ENCODE measurements at places on chromosomes 2 and 18.

GRCh38 chr18:76145521-76146376 is 349.3 kb downstream of the ZNF516 start:
- DNase-seq, result no peak

- no peak for DNase-seq
Observed at GRCh38 chr2:128774320-128775216, 455.9 kb upstream of the HS6ST1 start.

DNA sequence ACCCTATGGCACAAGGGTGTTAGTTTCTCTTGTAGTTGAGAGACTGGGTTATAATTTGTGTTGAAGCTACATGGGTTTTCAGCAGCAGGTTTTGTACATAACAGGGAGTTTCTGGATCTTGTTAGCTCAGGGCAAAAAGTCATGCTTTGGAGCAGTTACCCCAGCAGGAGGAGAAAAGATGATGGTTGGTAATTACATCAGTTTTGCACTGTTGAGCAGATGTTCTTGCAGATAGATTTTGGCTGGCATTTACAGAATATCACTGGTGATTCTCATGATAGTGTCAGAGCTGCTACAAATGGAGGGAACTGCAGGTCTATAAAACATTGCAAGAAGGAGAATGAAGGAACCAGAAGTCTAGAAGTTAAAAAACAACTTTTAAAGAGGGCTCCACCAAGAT is 215.2 kb upstream of the ATP5MC3 start:
- DNase-seq, result no peak

- DNase-seq, result no peak
Observed at GRCh38 chr2:58918141-58918540, 677.0 kb upstream of the FANCL start.

- no peak for DNase-seq
Observed at GRCh38 chr2:24616616-24617015, 125.6 kb downstream of the NCOA1 start.

GRCh38 chr2:154693741-154694340 is 4.7 kb upstream of the KCNJ3 start:
- no peak for DNase-seq

- DNase-seq, result no peak
Observed at GRCh38 chr2:195001924-195002323, 655.1 kb upstream of the SLC39A10 start.

GRCh38 chr18:35143622-35144596 is 96.9 kb upstream of the ZNF397 start:
- no peak for DNase-seq

GRCh38 chr18:71114550-71115210 is 825.8 kb downstream of the SOCS6 start:
- no peak for DNase-seq

- DNase-seq, result no peak
Observed at GRCh38 chr2:51103205-51103604, 71.3 kb upstream of the NRXN1 start.

GRCh38 chr2:62741127-62741526 is 35.6 kb downstream of the EHBP1 start:
- DNase-seq, result no peak

- DNase-seq, result no peak
Observed at GRCh38 chr18:12460874-12461273, 53.1 kb downstream of the PRELID3A start.

GRCh38 chr2:152120430-152120829 is 21.6 kb upstream of the CACNB4 start:
- no peak for DNase-seq

DNA sequence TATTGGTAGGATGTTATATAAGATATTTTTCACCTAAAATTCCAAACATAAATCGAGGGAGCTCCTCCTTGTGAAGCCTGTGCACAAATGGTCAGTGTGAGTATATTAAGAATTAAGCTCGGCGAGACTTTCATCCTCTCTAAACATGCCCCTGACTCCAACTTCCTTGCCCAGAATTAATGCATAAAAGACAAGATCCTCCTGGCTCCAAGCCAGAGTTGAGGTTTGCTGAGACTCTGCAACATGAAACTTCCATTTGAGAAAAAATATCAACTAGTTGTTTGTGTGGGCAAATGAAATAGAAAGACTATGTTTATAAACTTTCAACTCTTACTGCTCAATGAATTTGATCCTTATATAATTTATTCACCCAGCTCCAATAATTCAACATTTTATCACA is 68.1 kb downstream of the CCDC178 start:
- no peak for DNase-seq

GRCh38 chr18:22698711-22699110 is 234.4 kb upstream of the RBBP8 start:
- DNase-seq, result no peak

DNA sequence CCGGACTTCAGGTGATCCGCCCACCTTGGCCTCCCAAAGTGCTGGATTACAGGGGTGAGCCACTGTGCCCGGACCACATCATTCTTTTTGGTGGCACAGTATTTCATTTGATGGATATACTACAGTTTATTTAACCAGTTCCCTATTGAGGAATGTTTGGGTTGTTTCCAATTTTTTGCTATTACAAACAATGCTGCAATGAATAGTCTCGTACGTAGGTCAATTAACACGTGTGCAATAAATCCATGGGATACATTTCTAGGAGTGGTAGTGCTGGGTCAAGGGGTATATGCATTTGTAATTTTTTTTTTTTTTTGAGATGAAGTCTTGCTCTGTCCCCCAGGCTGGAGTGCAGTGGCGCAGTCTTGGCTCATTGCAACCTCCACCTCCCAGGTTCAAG is 28.4 kb upstream of the XPO1 start:
- no peak for DNase-seq

DNA sequence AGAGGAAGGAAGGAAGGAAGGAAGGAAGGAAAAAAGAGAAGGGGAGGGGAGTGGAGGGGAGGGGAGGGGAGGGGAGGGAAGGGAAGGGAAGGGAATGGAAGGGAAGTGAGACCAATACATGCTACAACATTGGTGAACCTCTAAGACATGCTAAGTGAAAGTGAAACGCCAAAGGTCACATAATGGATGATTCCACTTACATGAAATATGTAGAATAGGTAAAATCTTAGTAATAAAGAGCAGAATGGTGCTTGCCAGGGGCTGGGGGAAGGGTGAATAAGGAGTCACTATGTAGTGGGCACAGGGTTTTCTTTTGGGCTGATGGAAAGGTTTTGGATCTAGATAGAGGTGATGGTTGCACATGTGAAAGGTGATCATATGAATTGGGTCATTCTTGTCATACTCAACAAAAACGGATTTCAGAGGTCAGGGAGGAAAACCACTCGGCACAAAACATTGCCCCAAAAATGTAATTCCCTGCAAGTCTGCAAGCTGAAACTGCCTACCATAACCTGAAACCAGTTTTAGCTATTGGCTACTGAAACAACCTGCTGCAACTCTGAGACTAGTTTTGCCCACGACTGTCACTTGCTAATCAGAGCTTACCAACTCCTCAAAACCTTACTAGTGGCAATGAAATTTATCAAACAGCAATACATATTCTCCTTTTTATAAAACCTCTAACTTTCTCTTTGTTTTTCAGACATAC is 59.2 kb downstream of the CCDC141 start:
- DNase-seq, result no peak

DNA sequence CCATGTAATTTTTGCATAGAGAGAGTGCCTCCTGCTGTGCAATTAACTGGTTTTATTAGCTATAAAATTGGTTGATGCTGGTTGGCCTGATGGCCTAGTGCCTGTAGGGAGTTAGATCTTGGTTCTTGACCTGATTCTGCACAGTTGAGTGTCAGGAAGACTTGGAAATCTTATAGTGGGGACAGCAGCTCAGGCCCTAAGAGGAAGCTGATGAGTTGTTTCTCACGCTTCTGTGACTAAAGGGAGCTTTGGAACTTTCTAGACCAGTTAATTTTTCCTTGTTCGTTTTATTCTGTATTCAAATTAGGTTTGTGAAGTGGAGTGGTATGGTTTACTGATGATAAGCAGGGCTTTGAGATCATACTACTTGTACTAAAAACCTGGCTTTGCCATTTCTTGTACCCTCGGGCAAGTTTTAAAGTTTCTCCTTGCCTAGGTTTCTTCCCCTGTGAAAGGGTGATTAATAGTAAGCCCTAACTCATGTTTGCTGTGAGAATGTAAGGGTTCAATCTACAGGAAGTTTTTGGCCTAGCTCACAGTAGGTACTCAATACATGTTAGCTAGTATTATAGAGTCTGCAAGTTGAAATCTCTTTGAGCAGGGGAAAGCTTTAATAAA is 82.1 kb downstream of the MAP3K20 start:
- no peak for DNase-seq

DNA sequence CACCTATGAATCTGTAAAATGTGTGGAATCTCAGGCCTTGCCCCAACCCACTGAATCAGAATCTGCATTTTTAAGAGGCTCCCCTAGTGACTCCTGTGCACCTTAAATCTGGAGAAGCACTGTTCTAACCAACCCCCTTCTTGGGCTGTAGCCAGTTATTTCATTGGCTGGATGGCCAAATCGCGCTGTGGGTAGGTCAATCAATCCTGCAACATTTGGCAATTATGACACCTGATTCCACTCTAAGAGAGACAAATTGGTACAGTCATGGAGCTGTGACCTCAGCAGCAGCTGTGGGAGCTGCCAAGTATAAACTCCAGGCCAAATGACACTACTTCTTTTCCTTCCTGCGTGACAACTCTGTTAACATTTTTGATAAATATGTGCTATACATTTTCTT is 208.7 kb downstream of the CLIP4 start:
- no peak for DNase-seq

GRCh38 chr2:125643585-125643984 is 1012.4 kb upstream of the GYPC start:
- DNase-seq, result no peak

DNA sequence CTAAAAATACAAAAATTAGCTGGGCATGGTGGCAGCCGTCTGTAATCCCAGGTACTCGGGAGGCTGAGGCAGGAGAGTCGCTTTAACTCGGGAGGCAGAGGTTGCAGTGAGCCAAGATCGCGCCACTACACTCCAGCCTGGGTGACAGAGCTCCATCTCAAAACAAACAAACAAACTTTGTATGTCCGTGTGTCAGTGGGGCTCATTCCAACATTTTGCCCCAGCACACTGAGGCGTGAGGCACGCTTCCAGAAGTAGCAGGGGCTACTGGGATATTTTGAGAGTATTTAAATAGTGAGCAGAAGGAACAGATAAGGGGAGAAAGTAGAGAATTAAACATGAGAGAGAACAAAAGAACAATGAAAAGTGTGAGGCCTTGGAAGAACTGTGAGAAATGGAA is 83.3 kb upstream of the TANK start:
- DNase-seq, result no peak

GRCh38 chr2:3456125-3456524 is 63.2 kb downstream of the ADI1 start:
- no peak for DNase-seq

GRCh38 chr2:69625078-69625795 is 18.3 kb downstream of the AAK1 start:
- DNase-seq, result no peak

- DNase-seq, result no peak
Observed at GRCh38 chr2:145760781-145761649, 1241.1 kb upstream of the ZEB2 start.

GRCh38 chr2:43060390-43061016 is 165.9 kb downstream of the ZFP36L2 start:
- DNase-seq, result no peak

DNA sequence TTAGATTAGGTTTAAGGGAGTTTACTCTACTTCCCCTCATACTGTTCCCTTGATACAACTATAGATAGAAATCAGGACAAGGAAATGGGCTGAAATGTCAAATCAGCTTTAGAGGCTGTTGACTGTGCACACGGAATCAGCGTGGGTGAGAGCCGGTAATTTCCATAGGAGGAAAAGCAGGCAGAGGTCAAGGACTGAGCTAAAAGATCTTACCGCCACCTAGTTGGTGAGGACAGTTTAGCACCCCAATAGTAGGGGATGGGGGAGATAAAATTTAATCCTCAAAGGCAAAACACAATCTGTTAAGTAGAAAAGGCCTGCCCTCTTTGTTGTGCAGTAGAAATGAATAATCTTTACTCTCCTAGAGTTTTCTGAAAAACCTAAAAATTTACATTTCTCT is 1154.5 kb upstream of the CHAC2 start:
- DNase-seq, result no peak

- DNase-seq, result no peak
Observed at GRCh38 chr2:69575926-69576325, 67.6 kb downstream of the AAK1 start.

DNA sequence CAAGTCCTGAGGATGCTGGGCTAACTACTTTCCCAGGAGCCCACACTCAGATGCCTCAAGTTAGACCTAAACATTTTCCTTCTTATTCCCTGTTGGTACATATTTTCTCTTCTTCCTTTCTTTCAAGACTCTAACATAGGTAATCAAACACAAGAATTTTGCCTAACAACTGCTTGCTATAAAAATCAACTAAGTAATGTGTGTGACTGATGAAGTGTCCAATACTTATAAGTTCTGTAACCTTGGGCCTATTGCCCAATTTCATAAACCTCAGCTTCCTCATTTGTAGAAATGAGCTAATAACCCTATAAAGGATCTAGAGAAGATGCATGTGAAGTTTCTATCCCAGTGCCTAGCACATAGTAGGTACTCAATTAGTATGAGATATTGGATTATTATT is 31.6 kb upstream of the PIK3C3 start:
- no peak for DNase-seq

DNA sequence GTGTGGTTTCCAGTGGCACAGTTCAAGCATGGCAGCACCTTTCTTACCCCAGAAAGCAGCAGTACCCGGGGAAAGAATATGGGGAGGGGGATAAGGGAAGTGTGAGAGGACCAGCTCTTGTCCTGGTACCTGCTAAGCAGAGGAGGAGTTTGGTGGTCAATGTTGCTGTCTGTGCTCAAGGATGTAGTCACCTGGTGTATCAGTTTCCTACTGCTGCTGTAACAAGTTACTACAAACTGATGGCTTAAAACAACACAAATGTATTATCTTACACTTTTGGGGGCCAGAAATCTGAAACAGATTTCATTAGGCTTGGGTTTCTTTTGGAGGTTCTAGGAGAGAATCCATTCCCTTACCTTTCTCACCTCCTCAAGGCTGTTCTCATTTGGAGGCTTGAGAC is 77.5 kb downstream of the VSNL1 start:
- no peak for DNase-seq

DNA sequence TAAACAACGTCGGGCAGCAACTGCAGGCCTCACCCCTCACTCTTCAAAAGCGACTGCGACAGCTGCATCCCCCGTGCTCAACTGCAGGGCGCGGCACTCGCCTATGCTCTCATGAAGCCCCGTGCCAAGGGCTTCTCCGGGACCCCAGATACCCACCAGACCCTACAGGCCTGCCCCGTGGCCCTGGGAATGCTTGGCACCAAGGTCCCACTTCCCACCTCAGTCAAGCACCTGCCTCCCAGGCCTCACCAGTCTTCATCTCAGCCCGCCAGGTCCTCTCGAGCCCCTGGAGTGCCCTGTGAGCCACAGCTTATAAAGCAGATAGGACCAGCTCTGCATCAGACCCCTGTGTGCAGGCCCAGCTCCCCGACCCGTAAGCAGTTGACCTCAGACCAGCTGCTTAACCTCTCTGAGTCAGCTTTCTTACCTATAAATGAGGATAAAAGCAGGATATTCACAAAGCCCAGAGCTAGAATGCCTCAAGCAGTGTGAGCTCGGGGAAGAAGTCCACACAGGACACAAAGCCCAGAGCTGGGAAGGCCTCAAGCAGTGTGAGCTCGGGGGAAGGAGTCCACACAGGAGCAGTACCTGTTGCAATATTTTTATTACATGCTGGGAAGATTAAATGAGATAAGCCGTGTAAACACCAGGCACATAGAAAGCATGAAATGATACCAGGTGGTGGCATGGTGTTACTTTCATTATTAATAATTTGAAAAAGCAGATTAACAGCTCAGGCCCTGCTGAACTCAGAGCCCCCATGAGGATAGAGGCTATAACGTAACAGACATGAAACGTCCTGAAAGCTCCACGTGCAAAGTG is 96.9 kb downstream of the HDAC4 start:
- no peak for DNase-seq

GRCh38 chr2:113602869-113603466 is 24.1 kb upstream of the RABL2A start:
- DNase-seq, result no peak

Data from cortex of kidney (tissue), 1 donor.